Motor neuron (in vitro differentiated cells): ENCODE measurements at places on chromosomes 2 and 18.

- no peak for ATAC-seq
These were observed 35.1 kb downstream of the CCBE1 start for GRCh38 chr18:59661891-59662701.

DNA sequence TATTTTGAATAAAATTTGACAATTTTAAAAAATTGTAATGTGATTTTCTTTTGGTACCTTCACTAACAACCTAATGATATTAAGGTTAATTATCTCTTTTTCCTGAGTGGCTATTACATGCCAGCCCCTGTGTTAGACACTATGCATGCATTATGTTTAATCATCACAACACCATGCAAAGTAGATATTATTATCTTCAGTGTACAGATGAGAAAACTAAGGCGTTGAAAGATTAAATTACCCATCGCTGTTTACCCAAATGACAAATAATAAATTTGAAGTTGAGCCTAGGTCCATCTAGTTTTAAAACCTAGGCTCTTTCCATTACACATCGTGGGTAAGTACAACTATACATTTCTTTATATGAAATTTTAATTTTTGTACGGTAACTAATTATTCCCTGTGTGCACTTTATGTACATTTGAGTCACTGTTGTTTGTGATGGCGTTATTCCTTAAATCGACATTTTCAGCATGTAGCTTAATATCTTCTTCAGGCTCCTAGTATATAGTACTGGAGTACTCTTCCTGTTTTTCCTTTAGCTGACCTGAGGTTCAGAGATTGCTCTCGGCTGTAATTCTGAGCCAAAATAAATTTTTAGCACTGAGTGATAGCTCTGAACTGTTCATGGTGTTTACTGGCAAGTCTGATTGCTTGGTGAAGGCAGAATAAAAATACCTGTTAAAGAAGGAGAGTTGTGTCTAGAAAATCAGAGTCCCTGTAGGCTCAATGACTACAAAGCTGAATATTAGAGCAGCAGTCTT lies 13.9 kb upstream of the MBD2 start:
- ATAC-seq = no peak

DNA sequence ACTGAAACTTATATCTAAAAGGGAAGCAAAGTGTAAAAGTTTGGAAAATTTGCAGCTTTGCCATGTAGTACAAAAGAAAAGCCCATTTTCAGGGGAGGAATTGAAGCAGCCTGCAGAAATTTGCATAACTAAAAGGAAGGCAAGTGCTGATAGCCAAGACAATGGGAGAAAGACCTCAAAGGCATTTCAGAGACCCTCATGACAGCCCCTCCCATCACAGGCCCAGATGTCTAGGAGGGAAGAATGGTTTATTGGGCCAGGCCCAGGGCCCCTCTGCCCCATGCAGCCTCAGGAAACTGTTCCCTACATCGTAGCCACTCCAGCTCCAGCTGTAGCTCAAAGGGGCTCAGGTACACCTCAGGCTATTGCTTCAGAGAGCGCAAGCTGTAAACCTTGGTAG lies 14.4 kb upstream of the WDR75 start:
- no peak for ATAC-seq

DNA sequence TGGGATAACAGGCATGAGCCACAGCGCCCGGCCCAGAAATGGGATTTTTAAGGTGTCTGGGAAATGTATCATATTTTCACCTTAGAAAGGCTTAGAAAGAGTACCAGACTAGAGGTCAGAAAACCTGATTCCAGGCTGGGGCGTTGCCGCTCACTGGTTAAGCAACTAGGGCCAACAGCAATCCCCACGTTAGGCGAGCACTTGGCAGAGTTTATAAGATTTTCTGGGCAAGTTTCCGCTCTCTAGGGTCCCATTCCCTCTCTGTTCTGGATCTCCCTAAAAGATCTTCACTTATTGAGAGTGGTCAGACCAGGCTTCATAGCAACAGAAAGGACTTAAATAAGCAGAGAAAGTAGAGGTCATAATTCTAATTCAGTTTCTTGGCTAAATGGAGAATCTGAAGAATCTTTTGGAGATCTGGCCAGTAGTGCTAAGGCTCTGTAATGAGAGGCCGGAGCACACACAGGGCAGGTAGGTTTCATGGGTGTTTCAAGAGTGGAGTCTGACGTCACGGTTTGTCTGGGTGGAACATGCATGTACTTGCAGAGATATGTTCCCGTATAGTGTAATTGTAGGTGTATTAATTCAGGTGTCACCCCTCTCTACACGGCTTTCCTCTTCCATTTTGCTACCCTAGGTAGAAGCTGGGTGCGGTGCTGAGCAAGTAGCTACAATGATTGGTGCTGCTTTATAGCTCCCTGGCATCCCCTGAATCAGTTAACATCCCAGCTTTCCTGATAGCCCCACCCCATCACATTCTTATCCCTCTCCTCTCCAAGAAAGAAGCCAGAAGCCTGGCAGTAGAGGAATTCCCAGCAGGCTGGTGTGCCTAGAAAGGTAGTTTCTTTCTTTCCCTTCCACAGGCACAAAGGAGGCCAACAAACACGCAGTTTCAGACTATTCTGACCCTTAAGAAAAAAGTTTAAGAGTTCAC lies 4.4 kb upstream of the SMAD7 start:
- no peak for ATAC-seq

DNA sequence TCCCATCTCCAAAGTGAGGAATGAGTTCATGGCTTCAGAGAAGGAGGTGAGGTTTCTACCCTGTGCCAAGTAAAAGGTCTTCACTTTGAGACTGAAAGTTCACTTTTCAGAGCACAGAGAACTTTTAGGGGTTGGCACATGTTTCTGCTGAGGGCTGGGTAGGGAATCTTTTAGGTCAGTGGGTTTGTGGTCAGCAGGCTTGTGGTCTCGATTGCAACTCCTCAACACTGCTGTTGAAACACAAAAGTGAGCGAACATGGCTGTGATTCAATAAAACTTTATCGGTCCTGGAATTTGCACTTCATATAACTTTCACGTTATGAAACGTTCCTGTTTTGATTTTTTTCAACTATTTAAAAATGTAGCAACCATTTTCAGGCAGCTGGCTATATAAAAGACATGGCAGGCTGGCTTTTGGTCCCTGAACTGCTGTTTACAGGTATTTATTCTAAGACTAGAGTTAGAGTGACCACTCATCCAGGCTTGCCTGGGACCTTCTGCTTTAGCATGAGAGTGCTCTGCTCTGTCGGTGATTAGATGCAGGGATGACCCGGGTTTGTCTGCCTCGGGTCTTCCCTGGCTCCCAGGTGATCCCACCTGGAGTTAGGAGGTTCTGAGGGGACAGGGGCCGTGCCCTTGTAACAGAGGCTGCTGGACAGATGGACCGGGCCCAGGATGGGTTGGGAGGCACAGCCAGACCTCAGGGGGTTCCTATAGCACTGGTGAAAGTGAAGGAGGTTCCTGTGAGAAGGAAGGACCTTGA lies 62.7 kb upstream of the TAF1B start:
- no peak for ATAC-seq

- no peak for ATAC-seq
These were observed 1057.1 kb upstream of the CRIM1 start for GRCh38 chr2:35298493-35298892.

DNA sequence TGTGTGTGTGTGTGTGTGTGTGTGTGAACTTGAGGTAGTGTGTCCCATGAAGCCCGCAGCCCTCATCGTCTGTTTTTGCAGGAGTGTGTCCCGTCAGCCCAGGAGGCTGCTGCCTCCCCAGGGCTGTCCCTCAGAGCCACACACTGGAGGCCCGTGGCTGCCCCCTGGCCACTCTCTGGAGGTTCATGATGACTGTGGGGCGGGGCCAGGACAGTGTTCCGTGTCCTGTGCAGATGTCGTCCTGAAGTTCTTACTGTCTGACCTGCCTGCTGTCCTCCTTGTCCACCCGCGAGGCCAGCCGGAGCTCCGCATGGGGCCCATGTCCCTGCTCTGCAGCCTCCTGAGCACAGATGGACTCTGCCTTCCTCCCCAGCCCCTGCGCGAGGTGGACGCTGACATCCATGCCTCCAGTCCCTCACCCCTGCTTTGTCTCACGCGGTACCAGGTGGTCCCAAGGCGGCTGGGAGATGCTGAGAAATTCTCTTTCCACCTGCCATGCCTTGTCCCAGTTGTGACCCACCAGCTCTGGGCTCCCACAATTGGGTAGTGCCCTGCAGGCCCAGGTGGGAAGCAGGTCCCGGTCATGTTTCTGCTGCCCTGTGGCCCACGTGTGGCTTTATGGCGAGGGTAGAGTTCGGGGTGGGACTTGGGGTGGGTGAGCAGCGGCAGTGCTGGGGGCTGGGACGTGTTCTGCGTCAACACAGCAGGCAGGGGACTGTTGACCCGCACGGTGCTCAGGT lies 92.8 kb downstream of the NFATC1 start:
- no peak for ATAC-seq
